DMS79 (cell line): ENCODE measurements at places on chromosomes 4 and X.

- no peak for DNase-seq
These were observed 334.9 kb upstream of the ADGRL3 start for GRCh38 chr4:60865273-60865672.

- DNase-seq = no peak
These were observed 2.6 kb downstream of the POLA1 start for GRCh38 chrX:24696294-24696693.

GRCh38 chrX:11137543-11138139, 26.5 kb downstream of the HCCS start:
- DNase-seq = no peak

DNA sequence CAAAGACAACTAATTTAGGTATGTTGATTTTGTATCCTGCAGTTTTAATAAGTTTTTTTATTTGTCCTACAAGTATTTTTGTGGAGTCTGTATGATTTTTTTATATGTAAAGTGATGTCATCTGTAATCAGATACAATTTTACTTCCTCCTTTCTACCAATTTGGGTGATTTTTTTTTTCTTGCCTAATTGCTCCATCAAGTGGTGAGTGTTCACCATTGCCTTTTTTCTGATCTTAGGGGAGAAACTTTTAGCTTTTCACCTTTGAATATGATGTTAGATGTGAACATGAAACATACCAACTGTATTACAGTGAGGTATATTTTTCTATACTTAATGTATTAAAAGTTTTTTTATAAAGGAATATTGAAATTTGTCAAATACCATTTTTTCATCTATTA, 362.3 kb downstream of the PABPC4L start:
- DNase-seq = no peak

- DNase-seq = no peak
These were observed 156.9 kb upstream of the BMP3 start for GRCh38 chr4:80873571-80873970.

GRCh38 chrX:31293409-31293808, 221.6 kb upstream of the FTHL17 start:
- DNase-seq = no peak

DNA sequence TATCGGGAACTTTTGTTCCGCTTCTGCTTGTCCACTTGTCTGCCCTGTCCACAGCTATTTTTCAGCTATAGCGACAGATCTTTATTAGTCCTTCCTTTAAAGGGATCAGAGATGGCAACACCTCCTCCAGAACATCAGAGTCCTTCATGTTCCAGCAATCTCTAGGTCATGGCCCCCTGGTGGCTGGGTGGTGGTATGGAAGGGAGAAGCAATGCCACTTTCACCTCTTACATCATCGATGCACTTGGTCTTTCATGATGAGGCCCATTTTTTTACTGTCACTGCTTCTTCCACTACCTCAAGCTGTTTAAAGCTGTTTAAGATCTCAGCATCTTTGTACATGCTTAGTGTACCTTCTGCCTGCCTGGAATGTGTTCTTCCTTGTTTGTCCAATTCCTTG, 106.7 kb downstream of the ARHGAP6 start:
- no peak for DNase-seq

DNA sequence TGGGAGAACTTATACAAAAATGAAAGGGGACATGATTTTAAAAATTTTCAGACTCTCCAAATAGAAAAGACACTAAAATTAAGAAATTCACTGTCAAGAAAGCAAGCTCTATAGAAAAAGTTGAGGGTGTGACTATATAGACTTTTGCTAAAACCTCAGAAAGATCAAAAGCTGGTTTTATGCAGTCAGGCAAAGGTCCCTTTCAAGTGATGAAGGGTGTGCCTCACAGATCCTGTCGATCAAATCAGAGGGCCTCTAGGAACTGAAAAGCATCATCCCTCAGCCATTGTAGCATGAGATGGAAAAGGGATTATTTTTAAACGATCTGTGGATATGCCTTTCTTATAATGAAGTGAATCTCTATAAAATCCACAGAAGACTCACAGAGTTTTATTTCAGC, 116.5 kb downstream of the FAM13A start:
- DNase-seq = no peak

GRCh38 chr4:183588691-183589090, 70.3 kb downstream of the RWDD4 start:
- DNase-seq = no peak

- DNase-seq = no peak
These were observed 100.3 kb downstream of the F11 start for GRCh38 chr4:186366326-186366725.

DNA sequence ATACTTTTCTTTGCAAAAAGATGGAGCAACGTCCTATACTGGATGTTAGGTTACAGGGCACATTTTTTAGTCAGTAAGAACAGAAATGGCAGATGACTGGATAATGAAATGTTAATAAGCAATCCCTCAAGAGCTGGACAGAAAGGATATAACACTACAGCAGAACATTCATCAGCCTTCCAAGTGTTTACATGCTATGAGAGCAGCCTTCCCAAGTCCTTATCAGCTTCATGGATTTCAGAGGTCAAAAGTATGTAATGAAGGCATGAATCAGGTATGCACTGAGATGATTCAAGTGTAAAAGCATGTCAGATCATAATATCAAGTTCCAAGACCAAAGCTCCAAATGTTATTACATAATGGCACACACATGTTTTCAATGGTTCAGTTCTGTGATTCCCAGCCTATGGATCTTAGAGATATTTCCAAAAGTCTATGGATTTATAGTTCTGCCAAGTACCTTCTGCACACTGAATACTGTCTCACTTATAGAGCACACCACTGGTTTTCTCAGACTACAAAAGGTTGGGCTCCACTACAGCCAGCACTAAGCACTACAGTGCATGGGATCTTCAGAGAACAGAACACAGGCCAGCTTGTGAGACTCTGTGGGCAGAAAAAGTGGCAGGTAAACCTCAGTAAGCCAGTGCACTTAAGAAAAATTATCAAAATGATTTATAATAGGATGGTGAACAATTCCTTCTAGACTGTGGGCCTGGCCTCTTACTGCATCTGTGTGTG, 49.2 kb downstream of the GPC4 start:
- DNase-seq = no peak

GRCh38 chrX:24219320-24219719, 69.8 kb downstream of the ZFX start:
- DNase-seq = no peak

DNA sequence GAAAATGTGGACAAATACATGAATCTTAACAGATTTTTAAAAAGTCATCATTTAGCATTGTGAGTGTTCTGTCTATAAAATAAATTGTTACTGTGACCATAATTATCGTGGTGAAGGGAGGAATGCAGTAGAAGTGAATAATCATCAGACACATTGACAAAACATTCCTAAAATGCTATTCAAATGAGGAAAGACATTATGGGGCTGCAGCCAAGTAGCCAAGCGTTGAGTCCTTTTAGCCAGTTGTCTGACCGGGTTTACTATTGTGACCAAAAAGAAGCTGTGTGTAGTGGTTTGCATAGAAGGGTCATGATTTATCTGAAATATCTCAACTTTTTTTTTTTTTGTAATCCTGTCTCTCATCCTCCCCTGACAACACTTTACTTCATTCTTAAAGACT, 19.5 kb downstream of the WWC2 start:
- no peak for DNase-seq

DNA sequence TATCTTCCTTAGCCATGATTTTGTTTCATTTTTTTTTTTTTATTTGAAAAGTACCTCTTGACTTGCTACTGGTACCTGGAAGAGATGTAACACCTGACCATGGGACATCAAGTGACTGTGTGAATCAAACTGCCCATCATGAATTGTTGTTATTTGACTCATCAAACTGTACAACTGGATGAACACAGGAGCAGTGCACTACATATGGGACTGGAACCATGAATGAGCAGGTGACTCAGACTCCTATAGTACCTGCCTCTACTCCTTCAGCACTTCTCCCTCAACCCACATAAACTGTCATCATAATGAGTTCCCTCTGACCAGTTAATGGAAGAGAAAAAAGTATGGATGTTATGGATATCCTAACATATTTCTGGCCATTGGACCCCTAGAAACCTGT, 15.9 kb upstream of the UBE2D3 start:
- DNase-seq = no peak

- DNase-seq = no peak
These were observed 7.3 kb upstream of the NSG1 start for GRCh38 chr4:4379540-4380087.

DNA sequence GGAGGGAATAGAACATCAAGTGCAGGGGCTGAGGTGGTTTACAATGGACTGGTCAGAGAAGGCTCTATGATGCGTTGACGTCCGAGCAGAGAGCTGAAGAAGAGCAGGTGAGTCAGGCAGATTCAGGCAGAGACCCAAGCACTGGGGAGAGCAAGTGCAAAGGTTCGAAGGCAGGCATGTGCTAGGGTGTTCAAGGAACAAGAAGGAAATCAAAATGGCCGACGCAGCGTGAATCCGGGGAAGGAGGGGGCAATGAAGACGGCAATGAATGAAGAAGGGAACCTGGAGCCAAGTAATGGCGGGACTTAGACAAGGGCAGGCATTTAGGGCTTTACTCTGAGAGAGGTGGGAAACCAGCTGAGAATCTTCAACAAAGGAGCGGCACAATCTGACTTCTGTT, 56.8 kb upstream of the DCTD start:
- no peak for DNase-seq

- DNase-seq = no peak
These were observed 256.6 kb upstream of the NDST4 start for GRCh38 chr4:115370012-115370411.
